Kidney (tissue), 22 donors: ENCODE measurements at places on chromosomes 13 and 19.

DNA sequence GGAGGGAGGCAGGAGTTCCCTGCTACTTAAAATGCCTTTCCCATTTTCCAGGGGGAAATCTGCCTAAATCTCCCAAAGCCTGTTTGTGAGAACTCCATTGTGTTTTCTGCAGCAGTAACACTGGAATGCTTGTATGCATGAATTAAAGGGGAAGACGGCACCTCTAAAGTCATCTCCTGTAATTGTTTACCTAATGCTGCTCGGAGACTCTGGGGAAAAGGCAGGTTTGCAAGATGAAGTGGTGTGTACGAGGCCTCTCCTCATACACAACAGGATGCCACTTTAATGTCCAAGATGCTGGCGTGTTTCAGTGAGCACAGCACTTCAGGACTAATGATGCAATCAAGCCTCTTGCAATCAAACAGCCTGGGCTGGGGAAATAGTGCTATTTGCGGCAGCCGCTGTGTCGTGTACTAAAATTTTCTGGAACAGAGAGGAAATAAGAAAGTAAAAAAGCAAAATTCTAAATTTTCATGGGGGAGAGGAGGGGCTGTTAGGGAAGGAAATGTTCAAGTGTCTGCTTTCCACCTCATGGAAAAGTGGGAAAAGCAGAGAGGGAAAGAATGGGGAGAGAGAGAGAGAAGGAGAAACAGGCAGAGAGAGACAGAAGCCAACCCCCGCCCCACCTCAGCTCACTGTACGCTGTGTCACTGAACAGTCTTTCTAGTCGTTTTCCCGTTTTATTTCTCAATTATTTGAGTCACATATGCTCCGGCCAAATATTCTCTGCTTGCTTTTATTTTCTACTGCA is 32.9 kb downstream of the TSHZ3 start:
- DNase-seq = no peak

DNA sequence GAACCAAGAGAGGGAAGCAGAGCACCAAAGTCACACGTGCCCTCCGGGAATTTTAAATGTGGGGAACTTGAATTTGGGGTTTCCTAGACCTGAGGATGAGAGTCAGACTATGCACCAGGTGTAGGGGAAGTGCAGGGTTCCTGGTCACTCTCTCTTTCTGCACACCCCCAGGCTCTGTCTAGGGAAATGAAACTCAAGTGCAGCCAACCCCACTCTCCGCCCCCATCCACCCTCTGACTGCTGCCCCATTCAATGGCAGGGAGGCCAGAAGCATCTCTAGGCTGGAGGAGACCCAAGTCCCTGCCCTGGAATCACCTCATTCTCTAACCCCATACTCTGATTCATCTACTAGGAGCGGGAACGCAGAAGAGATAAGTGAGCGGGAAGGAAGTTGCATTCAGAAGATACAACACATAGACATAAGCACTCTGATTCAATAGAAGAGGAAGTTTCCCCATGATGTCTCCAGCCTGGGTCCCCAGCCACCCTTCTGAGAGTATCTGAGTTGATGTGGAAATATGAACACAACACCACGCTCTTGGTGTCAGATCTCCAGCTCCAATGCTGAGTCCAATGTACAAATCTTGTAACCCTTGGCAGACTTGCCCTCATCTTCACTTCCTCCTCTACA is 4.7 kb upstream of the SIGLEC14 start:
- no peak for DNase-seq

- no peak for DNase-seq
These were observed 20.3 kb upstream of the CEACAM1 start for GRCh38 chr19:42548552-42548951.

GRCh38 chr19:13127811-13128575 is 9.9 kb downstream of the NACC1 start:
- DNase-seq = no peak

GRCh38 chr19:33080761-33081681 is at the start of gene GPATCH1:
Gene GPATCH1 (plus strand): TSS chr19:33081181. CDS start chr19:33081194, 13 bp downstream.
- peak; percentile 96 for DNase-seq

- no peak for DNase-seq
These were observed 22.8 kb upstream of the ANKRD10 start for GRCh38 chr13:110937511-110938285.

DNA sequence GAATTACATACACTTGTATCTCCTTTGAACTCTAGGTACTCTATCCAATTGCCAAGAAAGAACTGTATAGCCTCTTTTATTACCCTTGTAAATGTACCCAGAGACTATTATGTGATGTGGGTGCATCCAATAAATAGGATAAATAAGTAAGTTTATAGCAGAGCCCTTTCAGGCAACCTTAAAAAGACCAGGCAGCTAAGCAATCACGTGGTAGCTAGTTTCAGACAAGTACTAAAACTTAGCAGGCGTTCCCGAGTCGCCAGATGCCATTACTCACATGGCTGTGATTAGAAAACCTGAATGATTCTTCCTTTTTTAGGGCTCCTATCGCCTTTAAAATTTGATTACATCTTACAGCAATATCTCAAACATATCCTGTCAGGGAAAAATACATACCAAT is 1303.0 kb downstream of the EFNB2 start:
- peak; percentile 50 for DNase-seq

DNA sequence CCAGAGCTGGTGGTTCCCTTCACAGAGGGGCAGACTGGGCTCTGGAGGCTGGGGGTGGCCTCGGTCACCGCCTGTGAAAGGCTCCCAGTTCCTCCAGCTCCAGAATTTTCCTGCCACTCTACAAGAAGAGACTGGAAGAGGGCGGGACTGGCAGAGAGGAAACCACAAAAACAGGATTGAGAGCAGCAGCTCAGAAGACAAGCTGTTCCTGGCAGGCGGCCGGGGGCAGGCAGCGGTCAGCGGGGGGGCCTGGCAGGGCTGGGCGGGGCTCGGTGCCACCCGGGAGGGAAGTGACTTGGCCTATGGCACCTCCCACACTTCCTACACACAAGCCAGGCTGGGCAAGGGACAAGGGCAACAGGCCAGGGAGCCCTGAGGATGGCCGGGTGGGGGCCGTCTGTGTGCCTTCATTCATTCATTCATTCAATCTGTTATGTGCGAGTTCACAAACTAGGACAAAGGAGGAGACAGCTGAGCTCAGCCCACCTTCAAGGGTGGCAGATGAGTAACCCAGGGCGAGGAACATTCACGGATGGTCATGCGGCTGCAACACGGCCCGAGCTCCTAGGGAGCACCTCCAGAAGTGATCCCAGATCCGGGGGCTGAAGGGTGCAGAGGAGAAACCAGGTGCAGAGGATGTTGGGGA is 16.9 kb upstream of the BTBD2 start:
- DNase-seq = peak; percentile 92

DNA sequence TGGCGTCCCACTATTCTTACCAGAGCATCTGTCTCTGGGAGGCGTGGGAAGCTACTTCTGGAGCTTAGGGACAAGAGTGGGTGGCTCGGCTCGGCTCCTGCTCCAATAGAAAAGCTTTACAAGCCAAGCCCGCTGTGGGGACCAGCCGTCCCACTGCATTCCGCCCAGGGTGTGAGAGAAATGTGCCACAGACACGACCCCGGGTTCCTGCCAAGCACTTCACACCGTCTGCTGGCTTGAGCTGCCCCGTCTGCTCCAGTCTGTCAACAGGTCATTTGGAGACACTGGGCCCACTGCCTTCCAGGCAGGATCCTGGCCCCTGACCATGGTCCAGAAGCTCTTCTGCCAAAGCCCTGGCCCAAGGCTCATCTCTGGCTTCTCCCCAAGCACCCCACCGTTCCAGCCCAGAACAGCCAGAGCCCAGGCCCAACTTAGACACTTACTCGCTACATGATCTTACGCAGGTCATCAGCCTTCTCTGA is 6.5 kb upstream of the FKRP start:
- DNase-seq = peak; percentile 59

DNA sequence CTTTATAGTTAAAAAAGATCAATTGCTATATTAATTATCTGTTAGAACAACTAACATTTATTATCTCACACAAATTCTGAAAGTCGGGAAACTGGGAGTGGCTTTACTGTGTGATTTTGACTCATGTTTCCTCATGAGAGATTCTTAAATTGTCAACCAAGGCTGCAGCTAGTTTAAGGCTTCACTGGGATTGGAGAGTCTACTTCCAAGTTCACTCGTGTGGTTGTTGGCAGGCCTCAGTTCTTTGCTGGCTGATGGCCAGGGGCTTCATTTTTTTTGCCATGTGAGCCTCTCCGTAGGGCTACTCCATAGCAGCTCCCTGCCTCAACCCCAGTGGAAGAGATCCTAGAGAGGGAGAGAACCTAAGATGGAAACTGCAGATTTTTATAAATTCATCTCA is 24.5 kb upstream of the LPAR6 start:
- no peak for DNase-seq

GRCh38 chr19:33778089-33778791 is 18.4 kb upstream of the KCTD15 start:
- peak; percentile 86 for DNase-seq

GRCh38 chr13:108785844-108786243 is 156.4 kb downstream of the MYO16 start:
- no peak for DNase-seq

GRCh38 chr13:98228661-98229341 is 51.7 kb upstream of the RNF113B start:
- no peak for DNase-seq

- DNase-seq = peak; percentile 22
These were observed 25.2 kb downstream of the IL17D start for GRCh38 chr13:20728579-20729311.

DNA sequence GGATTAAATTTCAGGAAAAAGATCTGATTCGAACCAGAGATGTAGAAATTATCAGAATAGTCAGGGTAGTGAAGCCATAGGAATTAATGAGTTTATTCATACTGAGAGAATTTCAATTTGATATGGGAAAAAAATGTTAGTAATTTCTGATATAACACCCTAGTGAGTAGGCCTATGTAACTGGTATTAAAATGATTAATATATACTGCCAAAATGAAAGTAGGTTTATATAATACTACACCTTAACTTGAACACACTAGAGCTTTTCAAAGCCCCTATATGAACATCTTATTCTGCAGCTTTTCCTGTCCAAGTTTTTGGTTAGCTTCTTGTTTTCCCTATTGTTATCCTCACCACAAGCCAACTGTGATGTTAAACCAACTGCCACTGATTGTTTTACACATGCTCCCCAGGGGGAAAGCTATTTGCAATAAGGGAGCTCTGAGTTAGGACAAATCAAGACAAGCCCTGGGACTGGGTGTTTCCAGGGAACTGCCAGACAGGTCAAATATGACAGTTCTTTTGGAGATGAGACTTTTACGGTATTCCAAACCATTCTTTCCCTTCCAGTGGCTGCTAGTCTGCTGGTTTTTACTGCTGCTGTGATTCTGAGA is 45.3 kb downstream of the FNDC3A start:
- no peak for DNase-seq

DNA sequence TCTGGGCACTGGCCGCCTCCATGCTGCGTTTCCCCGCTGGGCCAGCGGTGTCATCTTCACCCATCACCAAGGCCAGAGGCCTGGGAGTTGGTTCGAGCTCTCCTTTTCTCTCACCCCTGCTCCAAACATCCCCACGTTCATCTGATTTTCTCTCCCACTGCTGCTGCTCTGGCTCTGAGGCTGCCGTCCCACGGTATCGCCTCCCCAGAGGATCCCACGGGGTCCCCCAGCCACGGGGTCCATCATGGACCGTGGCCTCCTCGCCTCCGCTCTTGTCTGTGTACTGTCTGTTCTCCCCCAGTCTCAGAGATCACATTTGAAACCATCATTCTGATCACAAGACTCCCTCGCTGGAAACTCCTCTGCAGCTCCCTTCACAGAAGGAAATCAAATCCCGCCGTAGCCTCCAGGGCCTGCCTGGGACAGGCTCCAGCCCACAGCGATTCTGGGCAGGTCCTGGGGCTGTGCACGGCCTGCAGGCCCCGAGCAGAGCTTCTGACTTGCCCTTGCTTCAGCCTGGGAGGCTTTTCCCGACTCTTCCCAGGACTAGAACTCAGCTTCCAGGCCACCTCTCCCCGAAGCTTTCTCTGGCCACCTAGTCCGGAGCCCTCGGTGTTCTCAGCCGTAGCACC is 64.2 kb downstream of the SOX1 start:
- DNase-seq = peak; percentile 25

- DNase-seq = no peak
These were observed 18.6 kb downstream of the PHLDB3 start for GRCh38 chr19:43485951-43486350.

DNA sequence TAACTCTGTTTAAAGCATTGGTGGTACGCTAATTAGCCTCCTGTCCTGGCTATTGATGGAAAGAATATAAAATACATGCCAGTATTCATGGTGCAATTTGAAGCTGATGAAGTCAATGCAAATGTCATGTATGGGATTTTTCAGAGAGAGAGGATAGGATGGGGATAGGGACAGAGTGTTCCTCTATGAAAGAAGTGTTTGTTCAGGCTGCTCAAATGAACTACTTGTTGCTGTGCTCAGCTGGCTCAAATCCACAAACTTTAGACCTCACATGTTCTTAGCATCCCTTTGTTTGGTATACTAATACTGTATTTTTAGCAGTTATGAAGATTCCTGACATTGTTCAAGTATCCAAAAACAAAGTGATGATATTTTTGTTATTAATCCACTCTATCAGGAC is 116.5 kb downstream of the SLITRK1 start:
- no peak for DNase-seq

GRCh38 chr13:59633290-59633689 is 530.4 kb downstream of the DIAPH3 start:
- no peak for DNase-seq

DNA sequence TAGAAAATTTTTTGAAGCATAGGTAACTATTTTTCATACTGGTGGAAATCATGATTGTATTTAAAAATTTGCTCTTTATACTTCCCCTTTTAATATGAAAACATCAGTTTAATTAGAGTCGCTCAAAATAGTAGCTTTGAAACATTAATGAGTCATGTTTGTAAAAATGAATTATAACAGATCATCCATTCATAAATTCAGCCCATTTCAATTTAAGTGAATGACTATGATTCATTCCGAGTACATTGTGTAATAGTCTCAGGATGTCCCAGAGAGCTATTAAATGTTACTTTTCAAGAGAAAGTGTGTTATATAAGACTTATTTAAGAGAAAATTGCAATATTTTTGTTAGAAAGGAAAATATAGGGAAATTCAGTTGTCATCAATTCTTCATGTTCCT is 111.0 kb downstream of the FNDC3A start:
- DNase-seq = no peak

GRCh38 chr13:93296584-93296983 is 70.0 kb downstream of the GPC6 start:
- DNase-seq = no peak

DNA sequence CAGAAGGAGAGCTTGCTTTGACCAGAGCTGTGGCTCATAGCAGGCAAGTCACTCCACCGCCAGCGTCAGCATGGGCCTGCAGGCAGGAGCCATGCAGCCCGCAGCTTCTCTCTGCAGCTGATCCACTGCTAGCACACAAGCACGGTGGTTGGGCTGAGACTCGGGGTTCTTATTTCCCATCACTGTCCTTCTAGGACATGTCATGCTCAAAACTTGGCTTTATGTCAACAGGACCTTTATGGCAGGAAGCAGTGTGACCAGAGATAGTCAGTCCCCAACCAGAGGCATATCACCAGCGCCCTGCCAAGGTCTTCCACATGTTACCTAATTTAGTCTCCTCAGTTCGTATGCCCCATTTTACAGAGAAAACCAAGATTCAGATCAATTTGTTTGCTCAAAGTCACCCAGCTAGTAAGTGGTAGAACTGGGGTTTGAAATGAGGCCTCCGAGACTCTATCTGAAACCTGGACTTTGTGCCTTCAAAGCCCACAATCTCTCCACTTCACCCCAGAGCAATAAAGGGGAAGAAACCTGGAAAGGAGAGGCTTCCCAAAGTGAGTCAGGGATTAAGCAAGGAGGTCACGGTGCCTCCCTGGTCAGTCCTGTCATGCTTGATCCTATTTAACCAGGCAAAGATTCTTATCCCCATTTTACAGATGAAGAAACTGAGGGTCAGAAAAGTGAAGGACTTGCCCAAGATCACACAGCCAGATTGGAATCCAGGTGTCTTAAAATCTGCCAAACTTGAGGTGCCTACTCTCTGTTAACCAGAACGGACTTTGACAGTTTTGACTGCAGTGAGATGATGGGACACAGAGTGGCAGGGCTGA is 5.1 kb downstream of the TMEM272 start:
- DNase-seq = no peak
